Stimulated activated CD4-positive, alpha-beta T cell treated with anti-CD3 and anti-CD28 coated beads, Interleukin-12 subunit alpha, Interleukin-12 subunit beta, amount 100 ng/mL, for 4 hours (primary cell): ENCODE measurements at places on chromosomes 12 and 14.

- no peak for DNase-seq
Measured at GRCh38 chr12:59944177-59944576, 348.3 kb downstream of the SLC16A7 start.

DNA sequence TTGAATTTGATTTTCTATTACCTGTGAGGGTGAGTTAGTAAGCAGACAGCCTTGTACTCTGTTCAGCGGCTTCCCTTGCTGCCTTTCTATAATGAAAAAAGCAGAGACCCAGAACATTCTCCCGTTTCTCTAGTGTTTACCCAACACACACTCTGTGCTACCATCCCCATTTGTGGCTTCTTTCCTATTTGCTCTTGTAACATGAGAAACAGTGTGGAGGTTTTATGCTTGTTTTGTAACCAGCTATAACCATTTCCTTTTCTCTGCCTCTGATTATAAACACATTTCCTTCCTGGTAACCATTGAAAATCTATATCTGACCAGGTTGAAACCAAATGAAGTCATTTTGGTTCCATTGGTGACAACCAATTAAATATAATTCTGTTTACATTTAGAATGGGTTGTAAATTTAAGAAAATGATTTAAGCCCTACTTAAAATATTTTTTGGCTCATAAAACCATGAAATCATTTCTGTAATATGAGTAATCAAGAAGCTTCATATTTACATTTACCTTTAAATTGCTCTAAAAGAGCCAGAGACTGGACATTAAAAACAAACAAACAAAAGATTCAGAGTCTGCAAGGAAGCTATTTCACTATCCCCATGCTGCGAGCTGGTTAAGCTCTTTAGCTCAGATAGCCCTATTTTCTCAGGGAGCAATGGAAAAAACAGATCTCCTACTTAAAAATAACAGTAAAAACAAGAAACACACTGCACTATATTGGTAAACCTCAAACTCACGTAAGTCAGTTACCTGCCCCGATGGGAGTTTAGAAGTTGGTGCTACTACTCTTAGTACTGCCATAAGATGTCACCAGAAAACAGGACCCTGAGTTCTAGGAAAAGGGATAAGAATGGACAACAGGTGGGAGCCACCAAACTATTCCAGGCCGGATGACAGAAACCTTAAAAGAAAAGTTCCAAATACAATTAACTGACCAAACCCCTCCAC lies 206.5 kb upstream of the EEA1 start:
- DNase-seq: no peak

DNA sequence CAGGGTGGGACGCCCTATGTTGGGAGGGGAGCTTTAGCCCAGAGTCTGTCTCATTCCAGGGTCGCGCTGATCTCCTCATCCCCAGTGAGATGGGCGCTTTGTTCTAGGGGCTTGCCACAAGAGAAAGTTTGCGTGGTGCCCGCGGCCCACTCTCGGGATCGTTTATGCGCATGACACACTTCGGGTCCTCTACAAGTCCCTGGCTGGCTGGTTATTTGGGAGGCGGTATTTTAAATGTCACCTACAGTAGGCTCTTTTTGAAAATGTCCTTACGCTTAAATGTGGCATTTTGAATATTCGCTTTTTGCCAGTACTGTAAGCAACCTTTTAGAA lies 541 bp downstream of the GOLT1B start:
- peak; percentile 29 for DNase-seq

GRCh38 chr12:19550626-19551025 lies 111.3 kb downstream of the AEBP2 start:
- DNase-seq: no peak

DNA sequence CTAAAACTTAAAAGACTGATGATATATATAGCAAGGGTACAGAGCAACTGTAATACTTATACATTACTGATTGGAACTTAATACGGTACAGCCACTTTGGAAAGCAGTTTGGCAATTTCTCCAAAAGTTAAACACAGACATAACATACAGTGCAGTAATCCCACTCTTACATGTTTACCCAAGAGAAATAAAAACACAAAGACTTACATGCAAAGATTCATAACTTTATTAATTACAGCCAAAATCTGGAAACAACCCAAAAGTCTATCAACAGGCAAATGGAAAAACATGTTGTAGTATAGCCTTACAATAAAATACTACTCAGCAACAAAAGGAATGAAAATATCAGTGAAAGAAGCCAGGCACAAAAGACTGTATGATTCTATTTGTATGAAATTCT lies 84.6 kb downstream of the GARIN6 start:
- no peak for DNase-seq

DNA sequence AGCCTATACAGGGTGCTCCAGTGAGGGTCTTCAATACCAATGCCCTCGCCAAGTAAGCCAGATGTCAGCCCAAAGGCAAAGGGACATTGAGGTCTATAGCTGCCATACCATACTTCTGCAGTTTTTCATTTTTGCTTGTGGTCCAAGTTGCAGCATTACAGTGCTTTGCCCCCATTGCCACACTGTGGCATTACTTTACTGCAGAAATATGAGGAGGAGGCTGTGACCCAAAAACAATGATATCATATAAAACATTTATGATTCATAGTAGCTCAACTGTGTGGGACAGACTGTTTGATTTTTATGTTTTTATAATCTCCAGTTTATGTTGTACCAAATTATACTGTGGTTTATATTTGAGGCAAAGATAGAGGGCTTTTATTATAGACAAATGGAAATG lies 64.1 kb downstream of the KIAA0586 start:
- no peak for DNase-seq

DNA sequence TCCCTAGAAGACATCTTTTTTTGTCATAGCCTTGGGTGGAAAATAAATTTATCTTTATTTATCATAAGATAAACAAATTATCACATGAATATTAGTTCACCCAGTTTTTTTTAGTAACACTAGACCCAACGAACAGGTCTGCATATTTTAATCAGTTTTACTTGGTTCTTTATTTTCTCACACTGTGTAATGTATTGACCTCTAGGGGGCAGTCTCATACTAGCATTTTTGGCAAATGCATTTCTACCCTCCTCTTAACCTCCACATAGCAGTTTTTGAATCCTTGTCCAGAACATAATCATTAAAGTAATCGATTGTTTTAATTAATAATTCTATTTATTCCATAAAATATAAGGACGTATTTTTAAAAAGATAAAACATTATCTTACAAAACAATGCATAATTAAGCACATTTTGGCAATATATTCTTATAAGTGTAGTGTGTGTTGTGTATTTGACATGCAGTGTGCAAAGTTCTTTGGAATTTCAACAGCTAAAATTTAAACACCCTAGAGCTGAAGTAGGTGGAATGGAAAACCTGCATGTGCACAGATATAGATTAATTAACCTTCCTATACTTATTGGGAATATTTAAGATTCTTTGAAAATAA lies 31.6 kb upstream of the PTPRQ start:
- DNase-seq: no peak

GRCh38 chr12:71400481-71400880 lies 39.1 kb upstream of the LGR5 start:
- no peak for DNase-seq

- no peak for DNase-seq
Measured at GRCh38 chr12:48810903-48811431, 7.3 kb upstream of the CACNB3 start.

GRCh38 chr14:81363746-81364378 lies 36.3 kb downstream of the STON2 start:
- DNase-seq: no peak

GRCh38 chr14:76268700-76269099 lies 107.2 kb upstream of the ESRRB start:
- DNase-seq: no peak

DNA sequence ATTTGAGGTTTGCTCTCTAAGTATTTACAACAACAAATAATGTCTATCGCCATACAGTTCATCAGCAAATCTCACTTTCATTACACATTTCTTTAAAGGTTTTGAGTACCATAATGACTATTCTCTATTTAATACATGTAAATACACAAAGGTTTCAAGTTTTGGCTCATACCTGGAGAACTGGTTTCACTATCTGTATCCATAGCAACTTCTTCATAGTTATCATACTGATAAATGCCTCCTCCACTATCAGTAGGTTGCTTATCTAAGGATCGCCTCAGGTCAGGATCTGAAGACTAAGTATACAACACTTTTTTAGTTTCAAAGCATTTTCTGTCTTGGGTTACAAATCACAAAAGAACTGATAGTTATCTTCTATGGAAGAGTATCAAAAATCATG lies 21.4 kb downstream of the ZFC3H1 start:
- no peak for DNase-seq

- peak; percentile 31 for DNase-seq
Measured at GRCh38 chr12:122399592-122400373, 22.7 kb downstream of the CLIP1 start.

DNA sequence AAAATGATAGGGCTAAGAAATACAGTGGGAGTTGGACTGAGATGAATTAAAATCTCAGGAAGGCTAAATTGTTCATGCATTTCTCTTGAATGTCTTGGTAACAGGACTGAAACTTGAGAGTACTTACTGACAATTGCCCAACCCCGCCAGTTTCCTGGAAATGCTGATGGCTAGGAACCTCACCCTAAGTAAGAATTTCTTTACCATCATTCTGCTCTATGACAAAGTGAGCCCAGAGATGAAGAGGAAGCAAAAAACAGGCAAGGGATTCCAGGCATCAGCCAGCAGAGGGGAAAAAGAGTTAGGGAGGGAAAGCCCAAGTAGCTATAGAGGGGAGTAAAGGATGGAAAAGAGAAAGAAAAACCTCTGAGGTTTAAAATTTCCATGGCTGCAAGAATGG lies 397.7 kb downstream of the MDGA2 start:
- DNase-seq: no peak
